Breast epithelium (tissue), 4 donors: ENCODE measurements at places on chromosomes 7 and 10. TPM values are rescaled to one million over a fixed set of nuclear protein-coding genes. Genes with fewer than 3 reads are reported as not detected.

- no peak overlapping the region for H3K27ac ChIP-seq
- no peaks in the 10 kb centered on the region for H3K36me3 ChIP-seq
- no peak for DNase-seq
- H3K4me1 ChIP-seq: no peaks in the 10 kb centered on the region
- H3K27me3 ChIP-seq: no peaks in the 10 kb centered on the region
Observed at GRCh38 chr7:127571741-127572505, 13.5 kb downstream of the GCC1 start.

DNA sequence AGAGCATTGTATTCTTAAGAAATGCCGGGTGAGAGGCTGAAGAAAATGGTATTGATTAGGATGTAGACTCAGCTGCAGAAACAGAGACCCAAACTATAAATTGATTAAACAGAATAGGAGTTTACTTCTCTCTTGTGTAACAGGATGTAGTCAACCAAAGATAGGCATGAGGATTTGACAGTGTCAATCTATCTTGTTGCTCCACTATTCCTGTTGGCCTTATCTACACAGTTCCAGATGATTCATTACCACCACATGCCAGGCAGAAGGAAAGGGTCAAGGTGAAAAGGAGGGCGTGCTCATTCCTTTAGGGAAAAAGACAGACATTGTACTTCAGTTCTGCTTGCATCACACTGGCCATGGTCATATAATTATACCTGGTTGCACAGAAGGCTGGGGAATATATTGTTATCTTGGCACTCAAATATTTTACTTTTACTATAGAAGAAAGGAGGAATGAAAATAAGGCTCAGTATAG lies 11.9 kb upstream of the DMTF1 start:
- no peaks in the 10 kb centered on the region for H3K4me1 ChIP-seq
- no peaks in the 10 kb centered on the region for H3K27me3 ChIP-seq
- H3K36me3 ChIP-seq: no peaks in the 10 kb centered on the region
- DNase-seq: no peak

GRCh38 chr7:77223261-77223660 lies 23.6 kb upstream of the FGL2 start:
- H3K4me3 ChIP-seq: no peak overlapping the region
- no peaks in the 10 kb centered on the region for H3K4me1 ChIP-seq
- H3K27ac ChIP-seq: no peak overlapping the region
- H3K27me3 ChIP-seq: no peaks in the 10 kb centered on the region

GRCh38 chr7:7808156-7808555 lies 89.7 kb upstream of the RPA3 start:
- no peak for DNase-seq
- H3K4me1 ChIP-seq: no peaks in the 10 kb centered on the region
- no peak overlapping the region for H3K27ac ChIP-seq
- H3K36me3 ChIP-seq: no peaks in the 10 kb centered on the region

- H3K36me3 ChIP-seq: no peaks in the 10 kb centered on the region
- no peak for DNase-seq
- no peak overlapping the region for H3K4me3 ChIP-seq
- no peak overlapping the region for H3K27ac ChIP-seq
- no peaks in the 10 kb centered on the region for H3K27me3 ChIP-seq
- no peaks in the 10 kb centered on the region for H3K4me1 ChIP-seq
Observed at GRCh38 chr10:133366751-133367150, 6.4 kb downstream of the ECHS1 start.

GRCh38 chr7:1848911-1849311 lies 178.8 kb downstream of the ELFN1 start:
- DNase-seq: no peak
- H3K27me3 ChIP-seq: no peaks in the 10 kb centered on the region
- H3K4me3 ChIP-seq: no peak overlapping the region
- no peak overlapping the region for H3K27ac ChIP-seq
- no peaks in the 10 kb centered on the region for H3K4me1 ChIP-seq

DNA sequence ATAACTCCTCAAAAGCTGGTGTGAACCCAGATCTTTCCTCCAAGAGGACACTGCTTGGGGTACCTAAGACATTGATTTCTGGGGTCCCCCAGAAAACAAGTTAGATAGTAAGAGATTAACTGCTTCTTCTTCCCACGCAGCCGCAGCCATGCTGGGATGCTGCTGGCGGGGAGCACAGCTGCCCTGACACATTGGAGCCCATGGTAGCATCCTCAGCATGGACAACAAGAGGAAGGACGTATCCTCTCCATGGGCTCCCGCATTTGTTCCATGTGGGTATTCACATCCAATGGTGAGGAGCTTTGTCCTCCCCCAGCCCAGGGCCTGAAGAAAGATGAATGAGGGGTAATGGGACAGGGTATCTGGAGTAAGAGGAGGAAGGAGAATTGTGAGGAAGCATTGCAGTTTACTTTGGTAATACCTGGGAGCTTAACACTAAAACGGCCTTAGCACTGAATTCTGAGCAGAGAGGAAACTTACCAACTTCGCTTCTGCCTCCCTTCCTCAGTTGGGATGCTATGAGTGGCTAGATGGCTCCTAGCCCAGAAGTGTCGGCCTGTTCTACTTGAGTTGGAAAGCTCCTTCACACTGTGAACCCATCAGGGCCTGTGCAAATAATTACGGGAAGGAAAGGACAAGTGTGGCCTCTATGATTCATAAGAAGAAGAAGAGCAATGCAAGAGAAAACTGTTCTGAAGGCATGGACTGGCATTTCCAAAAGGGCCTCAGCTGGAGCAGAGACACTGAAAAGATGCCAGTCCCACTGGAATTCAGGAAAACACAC lies 43.9 kb downstream of the C10orf120 start:
- H3K4me1 ChIP-seq: no peaks in the 10 kb centered on the region
- H3K27me3 ChIP-seq: no peaks in the 10 kb centered on the region
- no peak for DNase-seq
- no peak overlapping the region for H3K27ac ChIP-seq
- H3K36me3 ChIP-seq: no peaks in the 10 kb centered on the region

ATRNL1 gene
- total RNA-seq: 11.4 TPM
